ENCODE measurements at places on chromosomes 5 and 9.

DNA sequence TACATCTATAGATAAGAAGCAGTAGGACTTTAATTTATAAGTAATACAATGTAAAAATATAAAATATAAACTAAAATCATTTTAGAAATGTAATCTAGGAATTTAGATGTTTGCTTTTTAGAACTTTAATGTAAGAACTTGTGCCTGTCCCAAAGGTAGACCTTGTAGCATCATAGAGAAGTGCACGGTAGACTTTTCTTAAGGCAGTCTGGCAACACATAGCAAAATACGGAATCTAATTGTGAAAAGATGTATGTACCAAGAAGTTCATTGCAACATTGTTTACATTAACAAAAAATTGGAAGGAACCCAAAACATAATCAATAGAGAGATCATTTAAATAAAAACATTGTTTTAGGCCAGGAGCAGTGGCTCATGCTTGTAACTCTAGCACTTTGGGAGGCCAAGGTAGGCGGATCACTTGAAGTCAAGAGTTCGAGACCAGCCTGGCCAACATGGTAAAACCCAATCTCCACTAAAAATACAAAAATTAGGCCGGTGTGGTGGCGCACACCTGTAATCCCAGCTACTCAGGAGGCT lies 84.6 kb upstream of the SMIM15 start:
- DNase-seq = no peak

DNA sequence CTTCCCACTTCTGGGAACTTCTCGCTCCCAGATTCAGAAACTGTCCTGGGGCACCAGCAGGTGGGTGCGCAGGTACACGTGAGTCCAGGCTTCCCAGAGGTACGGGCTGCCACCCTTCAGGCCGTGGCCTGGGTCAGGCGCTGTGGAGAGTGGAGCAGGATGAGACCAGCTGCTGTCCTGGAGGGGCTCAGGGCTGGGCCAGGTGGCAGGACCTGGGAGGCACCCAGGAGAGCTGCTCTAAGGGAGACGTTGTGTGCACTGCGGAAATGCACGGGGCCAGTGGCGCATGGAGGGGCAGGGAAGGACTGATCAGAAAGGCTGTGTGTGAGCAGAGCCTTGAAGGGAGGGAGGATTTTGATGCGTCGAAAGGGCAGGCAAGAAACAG lies 135.1 kb upstream of the PHYKPL start:
- DNase-seq = no peak

DNA sequence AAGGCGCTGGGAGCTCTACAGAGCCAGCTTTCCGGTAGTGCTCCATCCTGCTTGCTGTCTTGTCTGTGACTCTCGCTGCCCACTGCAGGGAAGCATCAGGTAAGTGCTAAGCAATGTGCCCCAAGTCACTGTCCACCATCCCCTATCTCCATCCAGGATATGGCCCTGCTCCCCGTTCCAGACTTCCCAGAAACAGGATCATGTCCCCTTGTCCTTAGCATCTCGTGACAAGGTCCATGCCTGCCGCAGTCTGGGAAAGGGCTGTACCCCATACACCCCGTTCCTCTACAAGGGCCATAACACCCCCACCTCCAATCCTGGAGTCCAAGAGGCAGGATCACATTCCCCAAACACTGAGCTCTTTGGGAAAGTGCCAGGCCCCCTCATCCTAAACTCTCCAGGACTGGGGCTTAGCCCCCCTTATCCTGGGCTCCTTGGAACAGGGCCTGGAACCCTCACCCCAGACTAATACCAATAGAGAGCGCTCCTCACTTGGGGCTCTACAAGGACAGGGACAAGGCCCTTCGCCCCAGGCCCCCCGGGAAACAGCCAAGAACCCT lies 566 bp downstream of the RPP25L start:
- no peak for DNase-seq

GRCh38 chr5:45288746-45289145 lies 407.4 kb downstream of the HCN1 start:
- DNase-seq = no peak

- DNase-seq = peak; percentile 62
Measured at GRCh38 chr9:129762985-129763926, 10.4 kb upstream of the PTGES start.

DNA sequence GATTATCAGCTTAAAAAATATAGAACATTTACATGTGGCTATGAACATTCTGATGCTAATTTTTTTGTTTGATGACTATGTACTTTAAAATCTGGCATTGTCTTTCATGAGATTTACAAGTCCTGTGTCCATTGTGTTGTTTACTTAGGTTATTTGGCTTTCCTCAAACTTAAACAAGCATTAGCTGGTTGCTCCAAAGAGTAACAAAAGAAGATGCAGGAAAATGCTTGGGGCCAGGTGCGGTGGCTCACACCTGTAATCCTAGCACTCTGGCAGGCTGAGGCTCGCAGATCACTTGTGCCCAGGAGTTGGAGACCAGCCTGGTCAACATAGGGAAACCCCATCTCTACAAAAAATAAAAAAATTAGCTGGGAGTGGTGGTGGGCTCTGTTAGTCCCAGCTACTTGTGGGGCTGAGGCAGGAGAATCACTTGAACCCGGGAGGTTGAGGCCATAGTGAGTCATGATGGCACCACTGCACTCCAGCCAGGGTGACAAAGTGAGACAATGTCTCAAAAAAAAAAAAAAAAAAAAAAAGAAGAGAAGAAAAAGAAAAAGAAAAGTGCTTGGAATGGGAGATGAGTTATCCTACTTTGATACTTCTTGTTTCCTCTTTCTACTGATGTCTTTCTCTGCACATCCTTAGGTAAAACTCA lies 39.7 kb downstream of the PAM start:
- no peak for DNase-seq

GRCh38 chr5:137641148-137641547 lies 94.7 kb downstream of the KLHL3 start:
- DNase-seq = no peak

DNA sequence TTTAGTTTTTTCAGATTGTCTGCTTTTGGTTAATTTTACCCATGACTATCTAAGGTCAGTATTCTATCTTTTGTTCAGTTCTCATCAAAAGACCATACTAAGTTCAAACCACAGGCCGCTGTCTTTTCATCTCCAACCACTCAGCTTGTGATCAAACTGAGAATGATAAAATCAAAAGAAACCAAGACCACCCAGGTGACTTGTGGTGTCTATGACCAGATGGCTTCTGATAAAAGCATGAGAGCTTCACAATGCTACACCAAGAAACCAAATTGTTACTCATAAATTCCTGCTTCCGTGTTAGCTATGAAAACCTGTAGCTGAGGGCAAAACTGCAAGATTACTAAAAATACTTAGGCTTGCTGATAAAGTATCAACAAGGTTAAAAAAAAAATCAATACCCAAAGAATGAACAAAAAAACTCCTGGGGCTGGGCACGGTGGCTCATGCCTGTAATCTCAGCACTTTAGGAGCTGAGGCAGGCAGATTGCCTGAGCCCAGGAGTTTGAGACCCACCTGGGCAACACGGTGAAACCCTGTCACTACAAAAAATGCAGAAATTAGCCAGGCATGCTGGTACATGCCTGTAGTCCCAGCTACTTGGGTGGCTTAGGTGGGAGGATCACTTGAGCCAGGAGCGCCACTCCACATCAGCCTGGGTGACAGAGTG lies 25.8 kb upstream of the GPX8 start:
- no peak for DNase-seq

- peak; percentile 81 for DNase-seq
Measured at GRCh38 chr5:174951151-174951780, 226.9 kb downstream of the MSX2 start.
